ENCODE measurements at places on chromosomes 6 and 20.

GRCh38 chr6:123316733-123317323, 319.9 kb downstream of the TRDN start:
- DNase-seq = peak; percentile 43

GRCh38 chr6:12356983-12357972, 67.1 kb downstream of the EDN1 start:
- DNase-seq = no peak

DNA sequence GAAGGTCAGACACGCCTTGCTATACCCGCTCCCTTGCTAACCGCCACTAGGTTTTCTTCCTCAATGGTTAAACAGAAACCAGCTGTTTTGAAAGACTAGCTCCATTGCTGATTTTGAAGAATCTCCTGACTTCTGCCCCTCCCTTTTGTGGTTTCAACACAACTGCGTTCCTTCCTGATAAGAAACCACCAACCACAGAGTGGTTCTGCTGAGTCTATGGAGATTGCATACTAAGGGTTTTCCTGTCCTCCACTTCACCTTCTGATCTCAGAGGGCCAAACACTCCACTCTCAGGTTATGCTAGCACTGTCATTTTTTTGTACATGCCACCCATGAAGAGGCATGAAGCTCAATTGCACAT, 207.9 kb downstream of the MYLK4 start:
- no peak for DNase-seq

DNA sequence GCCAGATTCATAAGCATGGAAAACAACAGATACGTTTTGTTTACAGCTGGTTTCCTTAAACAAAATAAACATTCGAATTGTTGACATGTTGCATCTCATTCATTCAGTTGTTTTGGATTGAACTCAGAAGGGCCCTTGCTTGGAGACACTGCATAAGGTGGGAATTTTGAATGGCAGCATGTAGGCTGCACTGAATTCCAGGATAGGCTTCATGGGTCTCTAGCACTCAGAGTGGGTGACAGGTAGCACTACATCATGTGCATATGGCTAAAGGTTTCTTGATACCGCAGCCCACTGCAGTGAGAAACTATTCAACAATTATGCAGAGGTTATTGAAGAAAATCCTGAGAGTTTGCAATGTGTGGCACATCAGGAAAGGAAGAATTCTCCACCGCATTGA, 1.6 kb downstream of the BEND6 start:
- DNase-seq = no peak

DNA sequence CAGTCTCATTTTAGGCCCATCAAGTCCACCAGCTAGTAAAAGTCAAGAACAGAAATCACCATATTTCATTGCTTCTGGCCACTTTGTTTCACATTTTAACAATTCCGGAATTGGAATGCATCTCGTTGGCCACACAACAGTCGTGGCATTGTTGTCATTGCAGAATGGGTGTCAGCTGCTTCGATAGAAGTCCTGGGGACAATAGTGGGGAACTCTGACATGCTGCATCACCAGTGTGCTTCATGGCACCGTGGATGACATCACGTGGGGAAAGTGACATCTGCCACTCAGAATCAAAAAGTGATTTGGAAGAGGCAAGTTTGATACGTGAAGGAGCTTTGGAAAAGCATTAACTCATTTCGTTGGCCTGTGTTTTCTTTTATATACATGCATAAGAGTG, 43.8 kb upstream of the XRN2 start:
- DNase-seq = no peak

DNA sequence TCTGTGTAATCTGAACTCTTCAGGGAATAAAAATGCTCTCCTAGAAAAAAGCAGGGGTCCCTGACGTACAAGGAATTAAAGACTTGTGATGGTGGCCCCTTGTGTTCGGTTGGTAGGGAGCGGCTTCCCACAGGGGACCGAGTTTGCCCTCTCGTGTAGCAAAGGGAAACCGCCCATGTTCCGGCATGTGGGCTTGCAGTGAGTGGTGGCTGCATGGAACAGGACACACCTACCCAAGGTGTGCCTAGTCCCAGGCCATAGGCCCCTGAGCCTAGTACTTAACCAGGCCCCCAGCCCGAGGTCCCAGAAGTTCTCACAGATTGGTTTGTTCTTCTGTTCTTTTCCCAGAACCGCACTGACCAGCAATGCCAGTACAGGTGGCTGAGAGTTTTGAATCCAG, 15.5 kb downstream of the MYBL2 start:
- no peak for DNase-seq

GRCh38 chr6:41732591-41733359, 2.6 kb downstream of the TFEB start:
- no peak for DNase-seq

DNA sequence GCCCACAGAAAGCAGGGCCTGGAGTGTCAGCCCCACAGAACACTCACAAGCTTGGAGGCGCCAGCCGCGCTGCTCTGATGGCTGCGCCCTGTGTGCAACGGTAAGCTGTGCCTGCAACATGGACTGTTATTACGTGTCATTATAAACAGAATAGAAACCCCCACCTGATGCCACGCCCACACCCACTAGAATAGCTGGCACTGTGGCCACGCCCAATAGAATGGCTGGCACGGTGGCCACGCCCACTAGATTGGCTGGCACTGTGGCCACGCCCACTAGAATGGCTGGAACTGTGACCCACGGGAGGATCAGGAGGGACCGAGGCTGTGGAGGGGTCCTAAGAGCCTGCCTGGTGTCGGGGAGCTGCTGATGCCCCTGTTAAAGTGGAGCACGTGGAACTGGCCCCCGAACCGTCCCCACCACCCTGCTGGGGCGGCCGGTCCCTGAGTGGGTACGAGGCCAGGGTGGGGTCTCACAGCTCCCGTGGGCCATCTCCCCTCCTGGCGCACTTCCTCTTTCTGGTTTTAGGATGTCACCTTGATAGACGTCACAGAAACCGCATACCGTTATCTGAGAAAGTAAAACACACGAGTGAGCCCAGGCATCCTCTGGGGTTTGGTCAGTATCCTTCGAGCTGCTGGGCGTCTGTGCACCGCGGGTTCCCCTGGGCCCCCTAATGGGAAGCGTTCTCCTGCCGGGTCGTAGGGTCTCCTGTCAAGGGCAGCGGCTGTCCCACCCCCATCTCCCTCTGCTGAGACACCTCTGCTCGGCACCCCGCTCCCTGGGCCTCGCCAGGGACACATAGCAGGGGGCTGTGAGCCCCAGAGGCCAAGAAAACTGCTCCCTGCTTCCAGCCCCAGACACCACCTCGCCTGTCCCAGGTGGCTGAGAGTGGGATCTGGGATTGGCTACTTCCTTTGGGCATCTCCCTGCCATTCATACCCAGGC, 25.4 kb downstream of the SLC17A9 start:
- DNase-seq = no peak

DNA sequence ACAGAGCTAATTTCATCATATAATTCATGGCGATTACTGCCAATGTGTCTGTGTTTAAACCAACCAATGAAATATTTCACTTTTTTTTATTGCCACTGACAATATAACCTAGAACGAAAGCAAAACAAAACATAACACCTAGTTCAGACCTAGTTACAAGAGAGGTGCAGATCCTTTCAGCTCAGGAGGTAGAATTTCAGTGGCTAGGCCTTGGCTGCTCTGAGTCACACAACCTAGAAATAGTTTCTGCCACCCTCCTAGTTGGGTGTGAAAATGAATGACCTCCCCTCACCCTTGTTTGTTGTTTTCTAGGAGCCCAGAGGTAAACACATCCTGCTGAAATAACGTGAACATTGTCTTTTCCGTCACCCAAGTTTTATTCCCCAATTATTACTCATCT, 356.3 kb downstream of the HTR1B start:
- no peak for DNase-seq

GRCh38 chr6:166004471-166004870, 163.2 kb downstream of the TBXT start:
- DNase-seq = no peak

GRCh38 chr20:50689864-50690649, 1.3 kb downstream of the RIPOR3 start:
- DNase-seq = no peak

- DNase-seq = no peak
Observed at GRCh38 chr6:148878683-148879082, 131.9 kb downstream of the UST start.

DNA sequence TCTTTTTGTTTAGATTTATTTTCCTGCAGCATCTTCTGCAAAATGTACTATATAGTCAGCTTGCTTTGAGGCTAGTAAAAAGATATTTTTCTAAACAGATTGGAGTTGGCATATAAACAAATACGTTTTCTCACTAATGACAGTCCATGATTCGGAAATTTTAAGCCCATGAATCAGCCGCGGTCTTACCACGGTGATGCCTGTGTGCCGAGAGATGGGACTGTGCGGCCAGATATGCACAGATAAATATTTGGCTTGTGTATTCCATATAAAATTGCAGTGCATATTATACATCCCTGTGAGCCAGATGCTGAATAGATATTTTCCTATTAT, 3.2 kb downstream of the FOXC1 start:
- DNase-seq = no peak

DNA sequence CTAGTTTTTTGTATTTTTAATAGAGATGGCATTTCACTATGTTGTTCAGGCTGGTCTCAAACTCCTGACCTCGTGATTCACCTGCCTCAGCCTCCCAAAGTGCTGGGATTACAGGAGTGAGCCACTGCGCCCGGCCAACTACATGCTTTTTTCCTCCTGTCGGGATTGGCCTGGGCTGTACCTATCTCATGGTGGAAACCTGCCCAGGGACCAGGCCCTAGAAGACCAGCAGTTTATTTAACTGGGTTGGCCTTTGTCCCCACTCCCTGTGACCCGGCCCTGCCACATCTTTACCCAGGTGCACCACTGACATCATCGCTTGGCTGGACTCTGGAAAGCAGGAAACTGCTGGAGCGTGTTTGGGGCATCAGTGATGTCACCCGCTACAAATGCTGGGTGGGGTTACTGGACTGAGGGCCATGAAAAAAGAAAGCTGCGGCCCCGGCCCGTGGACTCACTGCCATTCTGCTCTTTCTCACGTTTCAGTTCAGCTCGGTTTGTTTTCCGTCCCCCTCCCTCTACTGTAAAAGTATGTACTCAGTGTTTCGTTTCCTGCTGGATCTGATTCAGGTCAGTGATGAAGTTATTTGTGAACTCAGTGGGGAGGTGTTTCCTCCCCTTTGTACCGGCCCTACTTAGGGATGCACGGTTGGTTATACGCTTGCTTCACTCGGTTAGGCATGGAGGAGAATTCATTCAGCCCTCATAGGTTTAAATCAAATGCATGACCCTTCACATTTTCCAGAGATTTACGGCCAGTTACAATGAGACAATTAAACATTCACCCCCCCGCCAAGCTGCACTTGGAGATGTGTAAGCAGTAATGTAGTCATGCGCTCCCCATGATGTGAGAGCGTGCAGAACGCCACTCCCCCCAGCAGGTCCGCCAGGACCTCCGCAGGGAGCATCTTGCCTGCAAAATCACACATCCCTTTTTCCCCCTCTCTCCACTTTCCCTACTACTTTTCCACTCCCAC, 179.3 kb downstream of the MTHFD1L start:
- no peak for DNase-seq

- no peak for DNase-seq
Observed at GRCh38 chr6:151172751-151173150, 67.0 kb upstream of the AKAP12 start.

GRCh38 chr20:57666106-57666833, 43.5 kb downstream of the PMEPA1 start:
- DNase-seq = no peak

- no peak for DNase-seq
Observed at GRCh38 chr20:59483481-59483880, 120.9 kb upstream of the PHACTR3 start.

- DNase-seq = no peak
Observed at GRCh38 chr6:133392015-133392414, 150.9 kb downstream of the EYA4 start.

- no peak for DNase-seq
Observed at GRCh38 chr6:85670573-85670972, 27.9 kb upstream of the SYNCRIP start.

GRCh38 chr6:108689272-108690161, 128.8 kb downstream of the FOXO3 start:
- no peak for DNase-seq

All from NCI-H1694 treated with DMSO at 0.1 percent for 48 hours (cell line).